ENCODE measurements at places on chromosomes 4 and X.

GRCh38 chrX:39481621-39482020, 616.1 kb downstream of the BCOR start:
- no peak for DNase-seq

GRCh38 chr4:181254771-181255170, 988.4 kb upstream of the TENM3 start:
- DNase-seq, result no peak

GRCh38 chr4:120616-121015, 3.7 kb upstream of the ZNF718 start:
- DNase-seq, result no peak

GRCh38 chr4:4481399-4481994, 60.4 kb downstream of the STX18 start:
- DNase-seq, result no peak

DNA sequence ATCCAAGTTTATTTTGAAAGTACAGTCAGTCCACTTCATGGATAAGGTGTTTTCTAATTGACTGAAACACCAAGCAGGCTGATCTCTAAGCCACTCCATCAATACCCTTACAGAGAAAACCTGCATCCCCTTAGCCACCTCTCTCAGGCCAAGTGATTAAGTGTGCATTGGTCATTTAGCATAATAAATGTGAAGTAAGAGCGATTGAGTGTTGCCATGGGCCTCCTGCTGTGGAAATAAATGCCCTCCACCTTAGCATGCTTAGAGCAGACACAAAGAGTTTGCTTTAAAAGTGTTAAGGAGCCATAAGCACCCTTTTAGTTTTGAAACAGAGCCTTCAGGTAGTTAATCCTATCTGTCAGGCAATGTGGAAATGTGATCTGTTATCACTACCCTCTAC, 386.5 kb downstream of the GPAT3 start:
- no peak for DNase-seq

GRCh38 chrX:11664211-11665167, 1.2 kb downstream of the ARHGAP6 start:
- no peak for DNase-seq

GRCh38 chrX:124086411-124086810, 124.9 kb downstream of the STAG2 start:
- peak; percentile 3 for DNase-seq

- no peak for DNase-seq
These were observed 2.9 kb upstream of the LEF1 start for GRCh38 chr4:108171339-108172230.

GRCh38 chr4:48121180-48121579, 12.9 kb downstream of the TXK start:
- DNase-seq, result no peak

DNA sequence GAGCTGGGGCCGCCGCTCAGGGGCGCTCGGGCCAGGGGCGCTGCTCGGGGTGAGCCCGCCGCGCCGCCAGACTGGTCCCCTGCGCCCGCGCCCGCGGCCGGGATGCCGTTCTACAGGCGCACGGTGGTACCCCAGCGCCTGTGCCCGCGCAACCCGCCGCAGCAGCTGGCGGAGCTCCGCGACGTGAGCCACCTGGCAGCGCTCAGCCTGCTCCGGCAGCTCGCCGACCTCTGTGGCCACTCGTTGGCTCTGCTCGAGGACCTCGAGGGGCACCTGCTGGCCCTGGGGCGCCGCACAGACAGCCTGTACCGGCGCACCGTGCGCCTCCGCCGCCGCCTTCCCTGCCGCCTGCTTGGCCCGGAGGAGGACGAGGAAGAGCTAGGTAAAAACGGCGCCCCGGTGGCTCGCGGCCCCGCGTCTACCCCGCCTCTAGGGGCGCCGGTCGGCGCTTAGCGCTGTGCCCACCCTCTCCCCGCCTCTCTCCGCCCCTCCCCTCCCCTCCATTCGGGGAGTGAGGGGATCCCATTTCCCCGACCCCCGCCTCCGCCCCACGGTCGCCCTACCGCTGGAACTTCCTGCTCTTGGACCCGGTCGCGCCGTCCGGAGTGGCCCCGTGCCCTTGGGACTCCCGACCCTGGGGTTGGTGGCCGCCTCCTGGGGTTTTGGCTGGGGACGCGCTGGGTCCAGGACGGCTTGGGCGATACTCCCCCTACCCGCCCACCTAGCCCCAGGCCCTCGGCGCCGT, 513 bp downstream of the NHSL2 start:
- DNase-seq, result no peak

DNA sequence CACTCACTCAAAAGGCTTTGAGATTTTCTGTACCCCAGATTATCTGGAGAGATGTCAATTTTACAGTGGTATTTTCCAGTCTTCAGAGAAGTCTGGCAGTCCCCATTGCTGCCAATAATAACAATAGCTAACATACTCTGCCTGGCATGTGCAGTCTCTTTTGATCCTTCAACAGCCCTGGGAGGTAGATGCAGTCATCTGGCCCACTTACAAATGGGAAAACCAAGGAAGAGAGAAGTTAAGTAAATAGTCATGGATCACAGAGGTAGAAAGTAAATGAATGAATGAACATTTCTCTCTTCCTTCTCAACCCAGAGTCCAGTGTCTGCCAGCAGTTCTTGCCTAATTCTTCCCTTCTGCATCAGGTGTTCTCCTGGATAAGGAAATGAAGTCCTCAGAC, 113.0 kb upstream of the EDNRA start:
- DNase-seq, result no peak

DNA sequence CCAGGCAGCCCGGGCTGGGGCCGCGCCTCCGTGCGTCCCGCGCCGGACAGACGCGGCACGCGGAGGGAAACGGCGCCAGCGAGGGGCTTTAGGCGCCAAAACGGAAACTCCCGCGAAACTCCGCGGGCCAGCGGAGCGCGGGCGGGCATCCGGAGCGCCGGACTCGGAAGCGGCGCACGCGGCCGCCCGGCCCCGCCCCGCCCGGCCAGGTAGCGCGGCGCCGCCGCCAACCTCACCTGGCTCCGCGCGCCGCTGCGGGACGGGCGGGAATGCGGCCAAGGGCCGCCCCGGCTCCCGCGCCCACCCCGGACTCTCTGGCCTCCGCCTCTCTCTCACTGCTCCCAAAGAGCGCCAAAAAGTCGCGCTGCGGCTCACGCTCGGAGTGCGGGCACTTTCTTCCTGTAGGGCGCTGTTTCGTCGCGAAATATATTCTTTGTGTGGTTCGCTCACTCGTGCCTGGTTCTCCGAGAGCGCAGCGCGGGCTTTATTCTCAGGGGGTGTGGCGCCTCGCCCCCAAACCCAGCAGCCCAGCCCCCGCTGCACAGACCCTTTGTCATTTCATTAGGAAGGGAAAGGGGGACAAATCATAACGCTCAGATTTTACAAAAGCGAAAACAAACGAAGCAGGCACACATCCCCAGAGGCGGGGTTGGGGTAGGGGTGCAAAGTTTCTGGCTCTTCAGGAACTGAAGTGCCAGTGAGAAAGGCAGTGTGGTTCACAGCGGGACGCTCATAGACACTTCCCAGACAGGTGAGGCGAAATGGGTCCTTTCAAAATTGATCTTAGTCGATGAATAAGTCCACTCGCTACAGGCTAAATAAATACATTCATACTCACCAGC, 961 bp upstream of the MBNL3 start:
- peak; percentile 5 for DNase-seq

DNA sequence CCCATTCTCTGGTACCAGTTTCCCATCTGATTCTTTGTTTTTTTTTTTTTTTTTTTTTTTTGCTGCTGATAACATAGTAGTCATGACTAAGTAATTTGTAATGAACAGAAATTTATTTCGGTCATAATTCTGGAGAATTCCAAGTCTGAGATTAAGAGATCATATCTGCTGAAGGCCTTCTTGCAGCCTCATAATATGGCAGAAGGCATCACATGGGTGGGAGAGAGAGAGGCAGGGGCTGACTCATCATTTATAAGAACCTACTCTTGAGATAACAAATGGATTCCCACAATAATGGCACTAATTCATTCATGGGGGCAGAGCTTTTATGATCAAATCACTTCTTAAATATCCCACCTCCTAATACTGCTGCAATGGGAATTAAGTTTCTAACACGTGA, 1034.3 kb downstream of the STIM2 start:
- DNase-seq, result no peak

GRCh38 chr4:6343939-6344408, 74.3 kb downstream of the WFS1 start:
- no peak for DNase-seq

DNA sequence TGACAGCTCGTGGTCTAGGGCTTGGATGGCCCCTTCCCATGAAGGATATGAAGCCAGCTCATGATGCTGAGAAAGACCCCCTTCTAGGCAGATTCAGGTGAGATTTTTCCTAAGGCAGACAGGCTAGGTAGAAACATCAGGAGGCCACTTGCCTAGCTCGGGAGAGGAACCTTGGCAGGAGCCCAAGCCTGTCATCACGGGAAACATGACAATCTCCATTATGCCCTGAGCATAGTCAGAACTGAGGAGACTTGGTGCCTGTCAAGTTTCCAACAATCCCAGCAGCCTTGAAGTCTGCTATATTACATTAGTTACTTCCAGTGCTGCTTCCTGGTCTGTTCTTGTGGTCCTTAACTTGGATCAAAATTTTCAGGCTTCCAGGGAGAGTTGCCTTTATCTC, 18.7 kb upstream of the WDR1 start:
- no peak for DNase-seq

DNA sequence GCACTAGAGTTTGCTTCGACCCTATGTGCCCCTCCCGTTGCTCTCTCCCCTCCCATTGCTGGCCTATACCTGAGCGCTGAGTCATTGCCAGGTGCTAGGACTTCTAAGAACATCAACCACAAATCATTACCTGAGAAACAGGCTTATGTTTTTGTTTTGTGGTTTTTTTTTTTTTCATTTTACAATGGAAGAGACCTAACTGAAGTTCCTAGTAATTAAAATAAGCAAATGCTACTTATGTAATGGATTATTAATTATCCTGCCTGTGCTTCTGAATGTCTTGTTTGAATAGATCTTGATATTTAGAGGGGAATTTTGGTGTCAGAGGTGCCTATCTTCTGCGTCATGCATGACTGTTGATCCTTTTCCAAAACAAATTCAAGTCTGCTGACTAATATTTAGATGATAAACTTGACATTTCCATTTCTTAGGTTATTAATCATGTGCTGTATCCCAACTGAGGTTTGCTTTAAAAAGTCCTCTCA, 275.4 kb upstream of the CPEB2 start:
- DNase-seq, result no peak

DNA sequence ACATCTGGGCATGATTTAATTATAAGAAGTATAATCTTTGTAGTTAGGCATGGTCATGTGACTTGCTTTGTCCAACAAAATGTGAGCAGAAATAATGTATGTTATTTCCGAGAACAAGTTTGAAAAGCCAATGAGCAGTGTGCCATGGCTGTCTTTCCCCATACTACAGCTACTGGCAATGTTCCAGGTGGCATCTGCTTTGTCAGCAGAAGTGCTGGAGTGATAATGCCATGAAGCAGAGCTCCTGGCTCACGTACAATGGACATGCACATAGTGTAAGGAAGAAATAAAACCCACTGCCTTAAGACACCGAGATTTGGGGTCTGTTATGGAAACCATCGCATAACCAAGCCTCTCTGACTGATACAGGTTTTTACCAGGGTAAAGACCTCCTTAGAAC, 212.6 kb upstream of the RASGEF1B start:
- no peak for DNase-seq

- no peak for DNase-seq
These were observed 104.8 kb upstream of the MSX1 start for GRCh38 chr4:4754641-4755040.
